ENCODE measurements at places on chromosomes 1 and 21.

DNA sequence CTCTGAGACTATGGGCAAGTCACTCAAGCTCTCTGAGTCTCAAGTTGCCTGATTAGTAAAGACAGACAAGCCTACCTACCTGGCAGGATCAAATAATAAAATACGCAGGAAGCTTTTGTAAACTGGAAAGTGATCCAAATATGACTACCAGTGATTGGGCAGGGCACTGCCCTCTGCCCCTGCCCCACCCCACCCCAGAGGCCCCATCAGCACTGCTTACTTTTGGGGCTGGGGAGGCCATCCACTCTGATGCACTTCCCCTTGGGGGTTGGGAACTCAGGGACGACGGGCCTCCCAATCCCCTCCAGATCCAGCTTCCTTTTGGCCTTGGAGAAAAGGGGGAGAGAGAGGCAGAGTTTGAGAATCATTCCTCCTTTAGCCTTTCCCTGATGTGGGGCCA lies 6.9 kb downstream of the E2F2 start:
- DNase-seq, result no peak

DNA sequence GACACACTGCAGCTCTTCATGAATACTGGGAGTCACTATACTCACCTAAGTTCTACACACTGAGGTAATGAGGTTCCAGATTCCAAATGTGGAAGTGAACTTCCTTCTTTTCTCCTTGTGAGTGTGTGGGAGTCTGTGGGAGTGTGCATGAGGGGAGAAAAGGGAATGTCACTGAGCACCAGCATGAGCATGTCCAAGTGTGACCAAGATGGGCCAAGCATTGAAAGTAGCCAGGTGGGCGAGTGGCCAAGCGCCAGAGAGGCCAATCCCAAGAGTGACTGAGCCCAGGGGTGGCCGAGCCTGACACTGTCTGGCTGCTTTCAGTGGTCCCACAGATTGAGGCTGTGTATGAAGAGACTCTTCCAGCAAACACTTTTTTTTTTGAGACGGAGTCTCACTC lies 132.3 kb downstream of the HLCS start:
- no peak for DNase-seq

GRCh38 chr1:220298470-220299205 lies 26.4 kb upstream of the RAB3GAP2 start:
- DNase-seq, result no peak

DNA sequence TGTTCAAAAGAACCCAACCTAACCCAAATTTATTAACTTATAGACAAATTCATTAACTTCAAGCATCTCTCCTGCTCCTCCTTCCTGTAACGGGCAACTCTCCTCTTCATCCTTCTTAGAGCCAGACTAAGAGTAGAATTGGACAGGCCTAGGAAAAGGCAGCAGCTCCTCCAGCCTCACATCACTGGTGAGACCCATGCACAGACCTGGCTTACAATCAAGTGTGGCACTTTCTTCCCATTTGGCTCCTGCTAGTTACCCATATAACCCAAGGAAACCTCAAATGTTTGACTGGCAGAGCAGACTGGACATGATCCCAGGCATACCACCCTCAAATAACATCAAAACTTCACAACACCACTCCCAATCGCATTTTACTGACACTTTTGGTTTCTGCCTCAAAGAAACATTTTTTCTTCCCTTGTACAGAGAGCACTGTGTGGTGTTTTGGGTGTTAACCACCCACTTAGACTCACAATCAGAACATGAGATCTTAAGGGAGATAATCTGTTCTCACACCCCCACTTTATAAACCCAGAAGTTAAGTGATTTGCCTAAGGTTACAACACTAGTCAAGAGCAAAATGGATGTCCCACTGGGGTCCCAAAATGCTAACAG lies 101.4 kb downstream of the SIPA1L2 start:
- DNase-seq, result no peak

DNA sequence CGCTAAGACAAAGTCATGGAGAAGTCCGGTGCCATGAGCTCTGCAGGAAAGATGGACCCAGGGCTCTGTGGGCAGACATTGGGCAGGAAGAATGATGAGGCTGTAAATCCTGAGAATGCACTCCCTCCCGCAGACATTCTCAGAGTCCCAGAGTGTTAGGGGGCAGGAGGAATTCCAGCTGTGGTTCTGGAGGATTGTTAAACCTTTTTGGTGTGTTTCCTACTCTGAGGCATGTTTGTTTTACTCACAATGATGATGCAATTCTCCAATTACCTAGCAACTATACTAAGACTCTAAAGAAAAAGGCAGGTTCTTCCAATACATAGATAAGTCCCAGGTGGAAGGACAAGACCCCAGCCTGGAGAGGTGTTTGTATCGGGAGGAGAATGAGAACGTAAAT lies 2.8 kb upstream of the CAPN9 start:
- DNase-seq, result no peak

DNA sequence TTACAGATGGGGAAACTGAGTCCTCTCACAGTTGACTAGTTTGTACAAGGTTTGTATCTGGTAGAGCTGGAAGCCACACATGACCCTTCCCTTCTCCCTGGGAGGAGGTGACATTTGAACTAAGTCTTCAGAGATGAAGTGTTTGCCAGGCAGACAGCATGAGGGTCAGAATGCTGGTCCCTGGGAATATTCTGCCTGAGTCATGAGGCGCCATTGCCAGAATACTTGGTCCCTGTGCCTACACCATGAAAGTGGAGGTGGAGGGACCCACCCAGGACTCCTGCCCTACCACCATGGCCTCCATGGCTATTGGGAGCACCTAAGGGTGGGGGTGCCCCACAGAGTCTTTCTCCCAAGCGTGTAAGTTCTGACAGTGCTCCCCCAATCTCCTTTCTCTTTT lies 7.0 kb downstream of the RPS6KA1 start:
- DNase-seq, result no peak

GRCh38 chr21:39384674-39385298 lies 35.9 kb upstream of the HMGN1 start:
- no peak for DNase-seq

DNA sequence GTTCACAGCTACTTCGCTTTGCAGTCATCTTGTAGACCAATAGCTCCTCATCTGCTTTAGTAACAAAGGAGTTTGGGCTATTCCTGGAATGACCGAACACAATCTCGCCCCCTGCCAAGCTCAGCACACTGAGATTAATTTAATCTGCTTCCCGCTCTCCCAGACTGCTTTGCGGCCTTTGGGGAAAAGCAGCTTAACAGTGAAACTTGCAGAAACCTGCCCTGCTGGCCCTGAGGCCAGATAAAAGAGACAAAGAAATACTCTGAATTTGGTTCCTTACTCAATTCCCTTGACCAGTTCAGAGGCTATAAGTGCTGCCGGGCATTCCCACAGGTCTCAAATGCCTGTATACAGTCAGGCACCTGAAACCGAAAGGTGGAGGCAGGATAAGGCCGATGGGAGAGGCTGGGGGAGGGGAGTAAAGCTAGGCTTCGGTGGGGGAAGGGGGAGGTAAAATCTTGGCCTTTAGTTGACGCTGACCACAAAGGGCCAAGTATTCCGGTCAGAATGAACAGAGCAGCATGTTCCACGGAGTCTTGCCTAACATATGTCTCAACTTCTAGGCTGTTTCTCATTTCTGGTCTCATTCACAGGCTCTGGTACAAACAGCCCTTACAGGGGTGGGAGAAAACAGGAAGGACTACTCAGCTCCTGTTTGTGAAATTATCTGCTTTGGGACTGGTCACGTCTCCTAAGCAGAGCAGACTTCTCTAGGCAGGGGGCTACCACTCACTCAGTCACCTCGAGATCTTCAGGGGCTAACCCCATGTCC lies 17.7 kb upstream of the A3GALT2 start:
- no peak for DNase-seq

DNA sequence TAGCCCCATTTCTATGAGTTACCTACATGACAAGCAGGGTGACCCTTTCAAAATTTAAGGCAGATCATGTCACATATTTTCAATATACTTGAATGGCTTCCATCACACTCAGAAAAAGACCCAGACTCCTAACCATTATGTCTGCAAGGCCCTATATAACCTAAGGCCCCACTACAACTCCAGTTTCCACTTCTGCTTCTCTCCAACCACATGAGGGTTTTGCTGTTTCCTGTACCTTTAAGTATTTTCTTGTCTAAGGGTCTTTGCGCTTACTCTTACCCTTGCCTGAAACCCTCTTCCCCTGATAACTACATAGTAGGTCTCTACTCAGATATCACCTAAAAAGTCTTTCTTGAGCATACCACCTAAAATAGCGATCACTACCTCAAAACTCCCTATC lies 46.1 kb downstream of the SGIP1 start:
- DNase-seq, result no peak

DNA sequence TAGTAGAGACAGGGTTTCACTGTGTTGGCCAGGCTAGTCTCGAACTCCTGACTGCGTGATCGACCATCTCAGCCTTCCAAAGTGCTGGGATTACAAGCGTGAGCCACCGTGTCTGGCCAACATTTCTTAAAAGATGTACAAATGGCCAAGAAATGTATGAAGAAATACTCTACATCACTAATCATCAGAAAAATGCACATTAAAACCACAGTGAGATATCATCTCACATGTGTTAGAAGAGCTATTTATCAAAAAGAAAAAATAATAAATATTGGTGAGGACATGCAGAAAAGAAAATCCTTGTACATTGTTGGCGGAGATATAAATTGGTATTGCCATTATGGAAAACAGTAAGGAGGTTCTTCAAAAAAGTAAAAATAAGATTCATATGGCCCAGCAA lies 33.6 kb upstream of the TNFSF18 start:
- DNase-seq, result no peak

- no peak for DNase-seq
Observed at GRCh38 chr1:221841251-221841982, 99.5 kb upstream of the DUSP10 start.

- no peak for DNase-seq
Observed at GRCh38 chr1:109891930-109892329, 18.7 kb upstream of the CSF1 start.

DNA sequence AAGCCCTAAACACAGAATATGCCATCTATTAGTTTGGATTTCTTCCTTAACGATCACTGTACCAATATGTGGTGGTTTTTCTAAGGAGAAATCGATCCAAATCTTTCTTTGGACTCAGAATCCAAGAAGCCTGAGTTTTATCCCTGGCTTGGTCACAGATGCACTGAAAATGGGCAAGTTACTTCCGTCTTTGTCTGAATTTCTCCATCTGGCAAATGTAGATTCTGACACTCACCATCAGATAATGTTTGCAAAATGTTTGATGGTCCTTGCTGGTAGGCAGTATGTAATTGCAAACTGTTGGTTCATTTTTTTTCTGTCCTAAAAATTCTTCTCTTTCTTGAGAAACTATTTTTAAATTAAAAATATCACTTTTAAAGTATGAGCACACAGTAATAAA lies 115.0 kb downstream of the TSEN15 start:
- no peak for DNase-seq

DNA sequence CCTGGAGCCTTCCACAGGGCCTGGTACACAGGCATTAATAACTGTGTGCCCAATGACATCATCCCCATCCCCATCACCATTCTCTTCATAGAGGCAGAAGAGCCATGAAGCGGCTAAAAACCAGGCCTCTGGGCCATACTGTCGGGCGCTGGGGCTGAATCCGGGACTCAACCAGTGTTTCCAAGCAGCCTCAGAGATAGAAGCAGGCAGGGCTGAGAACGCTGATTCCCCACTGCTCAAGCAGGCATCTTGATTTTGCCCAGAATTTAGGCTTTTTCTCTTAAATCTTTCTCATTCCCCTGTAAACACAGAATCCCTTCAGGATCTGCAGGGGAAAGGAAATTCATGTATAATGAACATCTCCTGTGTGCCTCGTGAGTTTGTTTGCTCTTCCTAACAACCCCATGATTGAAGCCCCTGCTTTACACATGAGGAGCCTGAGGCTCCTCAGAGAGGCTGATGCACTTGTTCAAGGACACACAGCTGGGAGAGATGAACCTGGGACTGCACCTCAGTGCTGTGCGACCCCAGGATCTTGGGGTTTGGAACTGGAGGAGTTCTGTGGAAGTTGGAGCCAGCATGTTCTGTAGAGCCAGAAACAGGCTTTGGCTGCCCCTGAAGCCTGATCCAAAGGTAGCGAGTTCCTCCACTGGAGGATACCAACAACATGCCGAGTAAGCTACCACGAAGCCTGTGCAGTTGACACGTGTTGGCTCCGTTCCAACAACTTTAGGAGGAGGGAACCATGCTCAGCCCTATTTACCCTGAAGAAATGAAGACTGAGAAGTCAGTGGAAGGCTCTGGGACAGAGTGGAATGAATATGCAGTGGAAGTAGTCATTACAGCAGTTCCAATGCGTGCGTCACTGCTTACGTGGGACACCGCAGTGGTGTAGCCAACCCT lies 55.5 kb downstream of the EDN2 start:
- no peak for DNase-seq

GRCh38 chr1:71031426-71031825 lies 16.2 kb downstream of the PTGER3 start:
- DNase-seq, result no peak

DNA sequence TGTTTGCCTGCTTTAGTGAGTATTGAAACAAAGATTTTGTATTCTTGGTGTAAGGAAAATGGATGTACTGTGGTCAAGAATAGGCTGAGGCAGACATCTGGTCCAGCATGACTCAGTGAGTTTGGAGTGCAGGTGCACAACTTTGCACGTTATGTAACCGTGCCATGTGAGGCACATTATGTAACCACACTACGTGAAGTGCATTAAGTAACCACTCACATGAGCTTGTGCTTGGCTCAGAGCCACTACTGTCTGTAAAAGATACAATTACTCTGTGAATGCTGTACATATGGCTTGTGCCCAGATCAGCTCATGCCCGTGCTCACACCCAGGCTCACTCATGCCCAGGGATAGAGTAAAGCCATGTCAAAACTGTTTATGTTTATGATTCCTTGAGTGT lies 216.8 kb downstream of the CTH start:
- DNase-seq, result no peak

DNA sequence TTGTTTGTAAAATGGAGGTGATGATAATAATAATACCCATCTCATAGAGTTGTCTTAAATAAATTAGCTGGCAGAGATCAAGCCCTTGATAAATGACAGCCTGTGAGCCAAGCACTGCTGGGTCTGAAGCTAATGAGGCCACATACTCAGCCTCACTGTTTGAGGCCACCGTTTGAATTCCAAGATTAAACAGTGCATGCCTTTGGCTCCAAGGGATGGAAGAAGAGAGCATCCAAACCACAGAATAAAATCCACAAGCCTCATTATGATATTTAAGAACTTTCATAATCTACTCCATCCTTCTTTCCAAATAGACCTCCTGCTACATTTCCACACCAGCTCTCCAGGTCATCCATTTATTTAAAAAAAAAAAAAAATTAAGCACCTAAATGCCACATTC lies 29.0 kb downstream of the TGFBR3 start:
- no peak for DNase-seq

DNA sequence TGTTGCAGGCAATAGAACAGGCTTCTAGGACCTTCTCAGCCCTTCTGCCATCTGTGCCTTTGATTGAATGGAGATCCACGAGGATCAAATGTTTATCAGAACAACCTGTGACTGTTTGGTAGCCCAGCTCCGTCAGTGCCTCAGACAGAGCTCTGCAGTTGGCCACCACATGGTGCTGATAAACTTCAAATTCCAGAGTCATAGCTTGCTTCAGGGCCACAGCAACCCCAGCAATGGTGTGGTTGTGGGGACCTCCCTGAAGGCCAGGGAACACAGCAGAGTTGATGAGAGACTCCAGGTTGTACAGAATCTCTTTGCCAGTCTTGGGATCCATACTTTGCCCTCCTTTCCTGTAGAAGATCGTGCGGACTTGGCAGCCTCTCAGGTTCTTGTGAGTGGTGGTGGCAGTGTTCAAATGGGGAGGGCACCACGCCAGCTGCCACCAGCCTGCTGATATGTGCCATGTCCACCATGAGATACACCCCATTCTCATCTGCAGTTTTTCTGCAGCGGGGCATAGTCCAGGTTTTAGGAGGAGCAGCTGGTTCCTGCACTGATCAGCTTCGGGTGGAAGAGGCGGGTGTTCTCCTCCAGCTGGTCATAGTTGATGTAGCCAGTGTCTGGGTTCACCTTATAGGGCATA lies 82.9 kb upstream of the ARTN start:
- no peak for DNase-seq
